ENCODE measurements at places on chromosomes 12 and 14.

DNA sequence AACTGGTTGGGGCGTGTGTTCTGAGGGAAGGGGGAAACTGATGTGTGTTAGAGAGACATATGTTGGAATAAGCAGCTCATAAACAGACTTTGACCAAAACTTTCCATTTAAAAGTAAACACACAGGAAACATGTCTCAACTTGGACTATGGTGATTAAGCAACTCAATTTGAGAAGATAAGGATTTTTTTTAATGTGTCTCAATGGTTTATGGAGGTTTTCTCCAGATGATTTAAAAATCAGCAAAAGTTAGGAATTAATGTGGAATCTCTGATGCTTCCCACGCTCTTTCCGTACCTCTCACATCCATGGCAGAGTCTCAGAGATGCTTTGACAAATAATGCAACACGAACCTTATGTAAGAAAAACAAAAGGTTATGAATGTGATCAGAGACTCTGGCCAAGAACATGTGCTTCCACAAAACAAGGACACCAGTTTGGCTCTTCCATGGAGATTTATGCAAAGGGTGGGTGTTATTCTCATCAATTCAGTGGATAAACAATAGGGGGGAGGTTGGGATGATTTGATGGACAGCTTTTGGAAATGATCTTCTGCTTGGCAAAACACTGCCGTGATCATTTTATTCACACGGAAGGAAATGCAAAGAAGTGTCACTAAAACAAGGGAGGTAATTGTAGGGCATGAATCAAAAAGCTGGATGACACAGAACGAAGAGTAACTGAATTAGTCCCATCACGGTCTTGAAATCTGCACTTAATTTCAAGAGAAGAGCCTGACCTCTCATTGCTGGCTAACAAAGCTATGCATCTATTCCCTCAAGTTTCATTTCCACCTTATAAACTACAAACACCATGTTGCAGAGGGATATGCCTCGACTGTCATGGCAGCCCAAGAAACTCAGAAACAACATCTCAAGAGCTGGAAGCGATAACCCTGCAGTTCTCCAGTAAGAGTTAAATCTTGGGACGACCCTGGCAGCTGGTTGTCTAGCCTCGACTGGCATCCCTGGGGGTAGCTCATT is 76.5 kb downstream of the FOXN3 start:
- DNase-seq, result no peak

DNA sequence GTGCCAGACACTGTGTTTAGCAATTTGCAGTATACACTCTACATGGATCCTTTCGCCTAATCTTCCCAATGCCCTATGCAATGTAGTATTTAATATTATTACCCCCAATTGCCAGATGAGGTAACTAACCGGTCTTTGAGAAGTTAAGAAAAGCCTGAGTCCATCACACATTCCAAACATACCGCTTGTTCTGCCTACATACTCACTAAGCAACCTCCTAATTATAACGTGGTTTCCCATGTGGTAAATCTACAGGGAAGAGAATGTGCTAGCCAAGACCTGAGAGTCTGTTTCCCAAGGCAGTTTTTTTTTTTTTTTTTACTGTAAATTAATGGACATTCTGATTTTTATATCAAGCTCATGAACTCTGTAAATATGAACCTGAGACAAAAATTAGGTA is 37.2 kb downstream of the ATP2B1 start:
- DNase-seq, result no peak

DNA sequence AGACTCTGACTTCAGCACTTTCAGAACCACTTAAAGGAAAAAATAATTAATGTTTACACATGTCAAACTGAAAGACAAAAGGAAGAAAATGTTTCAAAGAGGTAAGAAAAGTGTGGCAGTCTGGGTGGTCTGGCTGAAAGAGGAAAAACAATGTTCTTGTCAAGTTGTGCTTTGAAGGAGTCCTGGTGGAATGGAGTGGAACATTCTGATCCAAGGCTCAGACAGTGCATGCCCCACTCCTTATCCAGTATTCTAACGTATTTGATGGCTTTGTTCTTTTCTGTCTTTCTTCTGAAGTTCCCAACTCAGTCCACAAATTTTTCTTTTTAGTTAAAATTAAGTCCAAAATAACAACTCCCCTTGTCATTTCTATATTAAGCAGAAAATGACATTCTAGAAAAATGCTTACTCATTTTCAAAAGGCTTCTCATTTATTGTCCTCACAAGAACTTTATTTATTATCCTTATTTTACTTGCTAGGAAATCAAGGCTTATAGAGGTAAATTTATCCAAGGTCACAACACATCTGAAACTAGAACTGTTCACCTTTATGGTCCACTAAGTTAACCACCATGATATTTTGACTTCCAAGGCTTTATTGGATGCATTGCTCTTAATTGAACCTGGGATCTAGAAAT is 121.7 kb upstream of the NAP1L1 start:
- DNase-seq, result no peak

- no peak for DNase-seq
Measured at GRCh38 chr14:47674543-47675465, 601 bp downstream of the MDGA2 start.

- no peak for DNase-seq
Measured at GRCh38 chr14:69715725-69716477, 51.0 kb upstream of the SRSF5 start.

GRCh38 chr14:77306851-77307496 is 13.7 kb downstream of the POMT2 start:
- no peak for DNase-seq

GRCh38 chr12:77072833-77073495 is 7.6 kb upstream of the E2F7 start:
- DNase-seq, result no peak

DNA sequence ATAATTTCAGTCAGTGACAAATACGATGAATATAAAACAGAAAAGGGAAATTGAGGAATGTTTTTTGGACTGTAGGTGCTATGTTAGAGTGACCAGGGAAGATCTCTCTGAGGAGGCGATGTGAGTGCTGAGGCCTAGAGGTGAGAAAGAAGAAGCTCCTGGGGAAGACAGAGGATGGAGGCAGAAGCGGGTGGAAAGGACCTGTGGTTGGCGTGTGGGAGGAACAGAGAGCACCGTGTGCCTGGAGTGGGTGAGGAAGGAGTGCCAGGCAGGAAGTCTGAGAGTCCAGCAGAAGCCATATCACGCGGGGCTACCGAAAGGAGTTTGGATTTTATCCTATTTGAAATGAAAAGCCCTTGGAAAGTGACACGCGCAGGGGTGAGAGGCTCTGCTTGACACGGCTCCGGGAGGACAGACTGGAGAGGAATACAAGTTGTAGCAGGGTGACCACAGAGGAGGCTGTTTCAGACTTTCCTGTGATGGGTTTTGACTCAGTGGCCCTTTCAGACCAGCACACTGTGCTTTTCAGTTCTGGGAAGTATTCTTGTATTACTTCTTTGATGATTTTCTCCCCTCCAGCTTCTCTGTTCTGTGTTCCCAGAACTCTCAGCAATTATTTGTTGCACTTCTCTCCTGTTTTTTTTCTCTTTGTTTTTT is 96.9 kb downstream of the VRK1 start:
- no peak for DNase-seq

- peak; percentile 16 for DNase-seq
Measured at GRCh38 chr12:107990325-107990724, 138.8 kb upstream of the WSCD2 start.

DNA sequence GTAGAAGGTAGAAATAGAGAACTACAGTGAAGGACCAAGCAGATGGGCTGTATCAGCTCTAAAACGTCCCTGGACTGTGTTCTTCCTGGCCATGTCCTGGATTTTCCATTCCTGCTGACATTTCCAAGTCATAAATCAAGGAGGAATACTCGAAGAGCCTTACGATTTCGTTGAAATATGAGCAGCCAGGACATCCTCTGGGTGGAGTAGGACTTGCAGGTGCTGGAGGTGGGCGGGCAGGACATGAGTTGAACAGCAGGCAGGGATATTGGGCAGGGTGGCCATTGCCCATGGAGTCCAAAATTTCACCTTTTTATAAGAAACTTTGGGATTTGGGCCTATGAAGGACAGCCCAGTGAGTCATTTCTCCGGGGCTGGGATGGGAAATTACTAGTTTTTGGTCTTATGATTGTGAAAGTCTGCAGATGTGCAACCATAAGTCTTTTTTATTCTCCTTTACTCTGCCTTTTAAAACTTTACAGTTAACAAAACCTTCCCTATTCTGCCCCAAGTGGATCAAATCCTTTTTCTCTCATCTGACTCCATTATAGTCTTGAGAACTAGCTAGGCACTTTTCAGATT is 88.8 kb downstream of the TMX1 start:
- DNase-seq, result no peak

DNA sequence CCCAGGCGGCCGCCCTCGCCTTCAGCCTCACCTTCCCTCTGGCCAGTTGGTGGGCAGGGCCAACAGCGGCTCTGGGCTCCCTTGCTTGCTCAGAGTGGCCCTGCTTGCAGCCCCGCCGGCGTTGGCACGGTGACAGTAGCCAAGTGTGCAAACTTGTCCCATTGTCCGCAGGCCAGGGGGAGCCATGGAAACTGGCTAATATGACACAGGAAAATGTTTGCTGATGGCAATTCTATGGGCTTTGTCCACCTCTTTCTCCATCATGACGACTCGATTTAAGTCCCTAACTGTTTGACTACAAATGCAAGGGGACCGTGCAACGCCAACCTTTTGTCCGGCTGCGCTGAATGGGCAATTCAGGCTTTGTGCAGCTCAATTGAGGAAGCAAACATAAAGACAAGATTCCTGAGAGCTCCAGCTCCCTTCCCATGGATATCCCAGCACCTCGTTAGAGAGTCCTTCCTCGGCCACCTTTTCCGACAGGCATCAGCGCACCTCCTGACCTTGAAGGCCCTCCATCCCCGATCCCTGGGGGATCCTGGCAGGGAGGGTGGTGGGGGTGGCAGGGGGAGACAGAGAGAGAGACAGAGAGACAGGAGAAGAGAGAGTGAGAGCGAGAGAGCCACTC is 785 bp upstream of the FAM181A start:
- no peak for DNase-seq

GRCh38 chr14:100086361-100086760 is 21.1 kb downstream of the EVL start:
- no peak for DNase-seq

DNA sequence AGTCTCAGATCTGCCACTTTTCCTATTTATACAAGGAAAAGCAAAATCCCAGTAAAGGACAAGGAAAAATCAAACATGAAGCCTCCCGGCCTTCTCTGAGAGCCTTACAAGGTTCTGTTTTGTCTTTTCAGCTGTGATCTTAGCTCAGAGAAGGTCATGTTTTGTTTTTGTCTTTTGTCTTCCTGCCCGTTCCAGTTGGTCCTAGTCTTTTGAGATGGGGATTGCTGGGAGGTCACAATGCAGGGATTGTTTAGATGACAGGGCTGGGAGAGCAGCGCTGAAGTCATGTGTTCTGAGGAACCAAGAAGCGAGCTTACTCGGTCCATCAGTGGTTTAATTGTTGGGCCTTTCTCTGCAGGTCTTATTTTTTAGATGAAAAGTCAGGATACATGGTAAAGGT is 6.0 kb downstream of the PLEKHH1 start:
- DNase-seq, result no peak
